ENCODE measurements at places on chromosomes 2 and 18. TPM values are rescaled to one million over a fixed set of nuclear protein-coding genes. Genes with fewer than 3 reads are reported as not detected.

GRCh38 chr2:52083214-52083613, 1051.3 kb upstream of the NRXN1 start:
- no peak for DNase-seq
- no peaks in the 10 kb centered on the region for H3K4me1 ChIP-seq
- no peaks in the 10 kb centered on the region for H3K36me3 ChIP-seq
- no peak overlapping the region for H3K27ac ChIP-seq

DNA sequence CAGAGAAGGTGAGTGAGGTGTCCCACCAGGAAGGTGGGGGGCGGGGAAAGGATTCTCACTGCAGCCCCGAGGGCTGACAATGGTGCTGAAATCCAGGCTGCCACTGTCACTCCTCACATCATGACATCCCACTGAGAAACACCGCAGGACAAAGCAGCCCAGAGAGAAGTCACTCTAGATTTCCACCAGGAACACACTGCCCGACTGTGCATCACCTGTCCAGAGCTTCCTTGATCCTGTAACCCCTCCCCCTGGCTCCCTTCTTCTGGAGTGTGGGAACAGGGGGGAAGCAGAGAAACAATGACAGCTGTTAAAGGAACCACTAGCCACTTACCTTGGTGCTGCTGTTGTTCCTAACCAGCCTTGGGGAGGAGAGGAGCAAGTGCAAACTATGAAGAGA, 69.9 kb downstream of the MRO start:
- H3K36me3 ChIP-seq: no peaks in the 10 kb centered on the region
- H3K4me1 ChIP-seq: no peaks in the 10 kb centered on the region
- H3K4me3 ChIP-seq: no peak overlapping the region
- DNase-seq: no peak
- no peak overlapping the region for H3K27ac ChIP-seq

DNA sequence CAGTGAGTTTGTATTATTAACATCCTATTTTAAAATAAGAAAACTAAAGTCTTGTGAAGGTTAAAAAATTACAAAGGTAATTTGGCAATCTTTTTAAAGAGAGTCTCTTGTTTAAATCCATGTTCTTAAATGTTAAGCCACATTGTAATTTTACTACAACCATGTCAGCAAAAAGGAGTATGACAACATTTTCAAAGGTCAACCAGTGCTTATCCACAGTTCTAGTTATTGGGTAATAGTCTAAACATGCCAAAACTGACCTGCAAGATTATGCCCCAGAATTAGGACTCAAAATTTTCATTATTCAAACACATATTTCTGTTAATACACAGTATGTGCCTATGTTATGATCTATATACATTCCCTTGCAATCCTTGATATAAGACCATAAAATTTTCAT, 1312.6 kb upstream of the CHAC2 start:
- DNase-seq: no peak
- no peaks in the 10 kb centered on the region for H3K4me1 ChIP-seq
- H3K4me3 ChIP-seq: no peak overlapping the region
- H3K27ac ChIP-seq: no peak overlapping the region
- no peaks in the 10 kb centered on the region for H3K27me3 ChIP-seq
- H3K36me3 ChIP-seq: no peaks in the 10 kb centered on the region

DNA sequence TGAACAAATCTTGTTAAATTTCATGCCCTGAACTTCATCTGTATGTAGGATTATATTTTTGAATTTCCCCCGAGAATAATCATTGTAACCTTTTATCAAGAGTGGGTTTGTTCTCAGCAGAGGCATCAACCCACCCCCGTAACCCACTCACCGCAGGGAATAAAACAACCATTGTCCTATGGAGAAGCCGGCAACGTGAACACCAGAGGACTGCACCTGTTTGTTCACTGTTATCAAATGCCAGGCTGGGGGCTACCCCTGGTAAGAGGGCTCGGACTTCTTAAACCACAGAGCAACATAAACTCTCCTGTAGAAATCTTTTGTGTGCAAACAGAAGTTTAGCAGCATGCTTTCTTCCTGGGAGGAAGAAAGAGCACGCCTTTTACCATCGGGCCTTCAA, 610.4 kb downstream of the ERBB4 start:
- H3K27ac ChIP-seq: no peak overlapping the region
- no peak overlapping the region for H3K4me3 ChIP-seq
- no peak for DNase-seq
- H3K4me1 ChIP-seq: no peaks in the 10 kb centered on the region

The POTEI gene
- total RNA-seq: not detected

The TMEM178A gene
- not detected for total RNA-seq

The DLX2 gene
- 0.47 TPM for total RNA-seq

DNA sequence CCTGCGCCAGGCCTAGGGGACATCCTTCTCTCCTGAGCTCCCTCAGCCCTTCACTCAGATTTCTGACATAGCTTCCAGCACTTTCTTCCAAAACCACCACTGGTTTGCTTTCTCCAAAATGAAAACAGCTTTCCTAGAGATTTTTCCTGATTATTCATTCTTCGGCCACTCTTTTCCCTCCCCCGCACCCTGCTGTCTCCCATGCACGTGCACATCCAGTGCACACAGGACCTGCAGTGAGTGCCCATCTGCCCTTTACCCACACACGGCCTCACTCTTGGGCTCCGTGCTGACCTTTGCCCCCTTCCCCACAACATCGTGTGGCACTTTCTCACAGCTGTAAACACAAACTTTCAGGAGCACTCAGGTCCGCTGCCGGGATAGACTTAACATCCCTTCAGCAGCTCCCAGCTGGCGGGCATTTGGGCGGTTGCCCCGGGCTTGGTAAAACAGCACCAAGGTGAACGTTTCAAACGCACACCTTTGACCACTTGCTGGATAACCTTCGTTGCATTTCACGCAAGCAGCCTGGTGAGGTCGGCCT, 25.8 kb downstream of the KIF1A start:
- no peak for DNase-seq
- H3K4me3 ChIP-seq: no peak overlapping the region
- H3K27me3 ChIP-seq: no peaks in the 10 kb centered on the region
- no peaks in the 10 kb centered on the region for H3K4me1 ChIP-seq
- H3K27ac ChIP-seq: no peak overlapping the region

DNA sequence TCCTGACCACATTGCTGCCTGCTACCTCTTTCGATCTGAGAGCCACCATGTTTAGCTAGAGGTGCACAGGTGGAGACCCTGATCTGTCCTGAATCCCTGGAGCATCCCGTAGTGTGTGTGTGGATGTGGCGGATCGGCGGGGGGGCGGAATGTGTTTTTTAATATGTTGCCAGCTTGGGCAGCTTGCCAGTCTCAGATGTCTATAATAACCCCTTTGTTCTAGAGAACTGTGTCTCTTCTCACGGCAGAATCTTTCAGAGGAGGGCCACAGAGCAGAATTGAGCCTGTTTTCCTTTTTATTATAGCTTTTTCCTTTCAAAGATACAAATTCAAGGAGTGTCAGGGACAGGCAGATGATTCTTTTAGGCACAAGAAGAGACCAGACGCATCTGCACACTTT, 934.1 kb upstream of the KLHL29 start:
- DNase-seq: no peak
- H3K4me3 ChIP-seq: no peak overlapping the region
- H3K4me1 ChIP-seq: no peaks in the 10 kb centered on the region
- no peak overlapping the region for H3K27ac ChIP-seq

GRCh38 chr2:136168720-136169119, 50.8 kb upstream of the CXCR4 start:
- DNase-seq: no peak
- H3K36me3 ChIP-seq: no peaks in the 10 kb centered on the region
- H3K4me1 ChIP-seq: peaks cover 6% of the 10 kb centered on the region
- no peaks in the 10 kb centered on the region for H3K27me3 ChIP-seq
